ENCODE measurements at places on chromosomes 7 and 10. TPM values are rescaled to one million over a fixed set of nuclear protein-coding genes. Genes with fewer than 3 reads are reported as not detected.

Gene FRMD4A
- 7.1 TPM for total RNA-seq

Gene CRYGN
- not detected for total RNA-seq

Gene PSD
- total RNA-seq = 0.23 TPM

Gene SERPINE1
- total RNA-seq = 46.1 TPM

Gene GDF2
- not detected for total RNA-seq

Gene C10orf105
- total RNA-seq = not detected

Gene ATOH7
- total RNA-seq = not detected

Measured in PC-3 (cell line).